ENCODE measurements at places on chromosomes 11 and 22. TPM values are rescaled to one million over a fixed set of nuclear protein-coding genes. Genes with fewer than 3 reads are reported as not detected.

DNA sequence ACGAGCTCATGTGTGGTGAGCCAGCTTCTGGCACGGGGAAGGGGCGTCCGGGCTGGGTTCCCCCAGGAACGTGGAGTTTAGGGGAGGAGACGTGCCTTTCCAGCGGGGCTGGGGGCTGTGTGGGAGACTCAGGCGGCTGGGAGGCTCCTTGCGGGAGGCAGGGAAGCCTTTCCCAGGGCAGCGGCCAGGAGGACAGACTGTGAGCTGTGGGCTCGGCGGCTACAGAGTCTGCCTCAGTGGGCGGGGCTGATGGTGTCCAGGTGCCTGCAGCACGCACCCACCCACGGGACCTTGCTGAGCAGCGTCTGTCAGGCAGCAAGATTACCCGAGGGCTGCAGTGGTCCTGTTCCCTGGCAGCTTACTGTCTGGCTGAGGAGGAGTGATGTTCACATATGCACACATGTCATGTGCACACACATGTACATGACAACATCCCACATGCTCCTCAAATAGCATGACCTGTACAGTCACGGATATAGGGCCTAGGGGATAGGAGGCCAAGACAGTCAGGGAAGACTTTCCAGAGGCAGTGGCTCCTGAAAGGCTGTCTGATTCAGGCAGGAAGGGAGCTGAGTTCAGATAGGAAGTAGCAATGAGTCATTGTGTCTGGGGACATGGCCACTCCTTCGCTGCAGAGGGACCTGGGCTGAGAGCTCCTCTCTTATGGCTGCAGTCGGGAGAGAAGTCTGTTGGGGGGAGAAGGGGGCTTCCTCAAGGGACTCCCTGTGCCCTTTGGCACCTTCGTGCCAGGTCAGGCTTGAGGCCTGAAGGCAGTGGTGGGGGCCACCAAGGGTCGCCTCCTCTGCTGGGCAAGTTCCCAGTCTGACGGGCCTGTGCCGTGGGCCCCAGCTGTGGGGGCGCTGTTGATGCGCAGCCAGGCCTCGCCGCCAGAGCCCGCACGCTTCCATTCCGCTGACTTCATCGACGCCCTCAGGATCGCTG, 23.3 kb upstream of the PPP6R3 start:
- DNase-seq, result peak; percentile 57

OR4D5 gene
- total RNA-seq, result not detected

GRCh38 chr22:27761000-27761399, 40.6 kb downstream of the MN1 start:
- no peak for DNase-seq

DNA sequence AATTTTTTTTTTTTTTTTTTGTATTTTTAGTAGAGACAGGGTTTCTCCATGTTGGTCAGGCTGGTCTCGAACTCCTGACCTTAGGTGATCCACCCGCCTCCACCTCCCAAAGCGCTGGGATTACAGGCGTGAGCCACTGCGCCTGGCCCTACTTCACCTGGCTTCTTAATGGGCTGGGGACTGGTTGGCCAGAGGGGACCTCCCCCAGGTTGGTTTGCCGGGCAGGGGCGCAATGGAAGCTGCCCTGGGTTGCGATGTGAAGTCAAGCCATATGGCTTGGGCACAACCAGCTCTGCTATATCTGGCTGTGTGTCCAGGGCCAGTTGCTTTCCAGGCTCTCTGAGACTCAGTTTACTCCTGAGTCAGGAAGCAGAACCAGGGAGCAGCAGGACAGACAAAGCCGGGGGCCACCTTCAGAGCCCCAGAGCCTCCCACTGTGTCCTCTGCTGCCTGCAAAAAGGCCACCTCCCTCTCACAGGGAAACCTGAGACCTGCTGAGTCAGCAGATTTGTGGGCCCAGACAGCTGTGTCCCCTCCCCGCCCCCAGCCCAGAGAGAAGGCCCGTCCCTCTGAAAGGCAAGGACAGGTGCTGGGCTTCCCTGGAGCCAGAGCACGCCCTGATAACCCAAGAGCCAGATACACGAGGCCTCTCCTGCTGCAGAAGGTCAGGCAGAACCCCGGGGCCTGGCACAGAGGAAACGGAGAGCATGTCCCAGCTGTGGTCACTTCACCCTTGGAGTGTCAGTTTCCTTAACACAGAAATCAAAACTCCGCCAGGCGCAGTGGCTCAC, 29.2 kb upstream of the DAGLA start:
- peak; percentile 86 for DNase-seq

DNA sequence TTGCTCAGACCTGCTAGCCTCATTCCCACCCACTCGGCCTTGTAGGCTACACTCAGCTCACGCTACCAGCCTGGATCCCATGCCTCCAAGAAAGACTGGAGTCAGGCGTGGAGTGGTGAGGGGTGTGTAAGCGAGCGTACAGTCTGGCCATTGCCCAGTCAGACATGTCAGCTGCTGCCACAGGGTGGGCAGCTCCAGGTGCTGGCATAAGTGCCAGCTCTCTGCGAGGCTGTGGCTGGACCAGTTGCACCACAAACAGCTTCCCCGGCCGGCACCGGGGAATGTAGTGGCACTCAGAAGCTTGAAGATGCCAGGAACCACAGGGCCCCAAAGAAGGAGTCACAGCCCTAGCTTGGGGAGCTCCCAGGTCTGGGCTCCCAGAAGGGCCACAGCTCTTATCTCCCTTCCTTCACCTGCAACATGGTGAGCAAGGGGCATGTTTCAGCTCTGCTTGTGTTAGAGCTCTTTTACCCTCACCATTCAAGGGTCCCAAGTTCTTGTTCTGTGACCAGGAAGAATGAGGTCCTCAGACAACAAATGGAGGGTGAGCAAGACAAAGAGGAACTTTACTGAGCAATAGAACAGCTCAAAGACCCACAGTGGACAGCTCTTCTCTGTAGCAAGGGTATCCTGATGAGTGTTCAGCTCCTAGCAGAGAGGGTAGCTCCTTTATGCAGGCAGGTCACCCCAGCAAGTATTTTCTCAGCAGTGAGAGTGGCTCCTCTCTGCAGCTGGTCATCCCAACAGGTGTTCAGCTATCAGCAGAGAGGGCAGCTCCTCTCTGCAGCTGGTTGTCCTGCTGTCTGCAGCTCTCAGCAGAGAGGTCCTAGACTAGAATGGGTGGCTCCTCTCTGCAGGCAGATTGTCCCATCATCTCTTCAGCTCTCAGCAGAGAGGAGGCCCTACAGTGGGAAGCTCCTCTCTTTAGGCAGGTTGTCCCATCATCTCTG, 6.0 kb downstream of the SBF2 start:
- DNase-seq, result no peak

HBB gene
- not detected for total RNA-seq

DNA sequence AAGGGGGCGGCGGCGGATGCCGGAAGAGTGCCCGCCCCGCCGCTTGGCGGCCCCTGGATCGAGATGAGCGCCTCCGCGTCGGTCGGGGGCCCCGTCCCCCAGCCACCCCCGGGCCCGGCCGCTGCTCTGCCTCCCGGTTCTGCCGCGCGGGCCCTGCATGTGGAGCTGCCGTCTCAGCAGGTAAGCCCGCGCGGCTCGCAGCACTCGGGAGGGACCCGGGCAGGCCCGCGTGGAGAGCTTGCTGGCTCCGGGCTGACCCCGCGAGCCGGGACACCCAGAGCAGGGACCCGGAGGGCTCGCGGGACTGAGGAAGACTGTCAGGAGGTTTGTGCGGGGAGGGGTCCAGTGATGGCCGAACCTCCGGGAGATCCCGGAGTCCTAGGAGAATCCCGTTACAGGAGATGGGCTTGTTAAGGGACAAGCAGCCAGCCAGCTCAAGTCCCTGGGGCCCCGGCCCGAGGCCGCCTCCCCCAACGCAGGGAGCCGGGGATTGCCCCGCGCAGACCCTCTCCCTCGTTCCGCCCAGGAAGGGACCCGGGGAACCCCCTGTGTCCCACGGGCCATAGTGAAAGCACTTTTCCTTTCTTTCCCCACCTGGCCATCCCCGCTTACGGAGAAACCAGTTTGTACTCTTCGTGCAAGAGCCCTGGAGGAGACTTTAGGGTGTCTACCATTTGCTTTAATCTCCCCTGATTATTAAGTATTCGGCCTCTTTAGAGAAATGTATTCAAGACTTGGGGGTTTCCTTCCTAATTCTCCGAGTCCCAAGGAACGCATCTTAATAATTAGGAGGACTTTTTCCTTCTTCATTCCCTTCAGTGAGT, 547 bp downstream of the UVRAG start:
- peak; percentile 79 for DNase-seq

CDC42EP1 gene
- 13.3 TPM for total RNA-seq

DNA sequence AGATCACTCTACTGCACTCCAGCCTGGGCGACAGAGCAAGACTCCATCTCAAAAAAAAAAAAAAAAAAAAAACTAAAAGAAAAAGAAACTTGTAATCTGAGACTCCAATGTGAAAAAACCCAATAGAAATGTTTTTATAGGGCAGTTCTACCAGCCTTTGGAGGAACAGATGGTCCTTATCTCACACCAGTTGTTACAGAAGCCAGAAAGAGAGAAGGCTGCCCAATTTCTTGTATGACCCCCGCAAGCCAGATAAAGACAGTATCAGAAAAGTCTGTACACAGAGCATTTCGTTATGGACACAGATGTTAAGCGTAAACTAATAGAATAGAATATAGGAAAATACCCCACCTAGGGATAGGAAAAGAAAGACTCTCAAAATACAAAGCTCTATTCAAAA, 11.3 kb upstream of the TSGA10IP start:
- DNase-seq, result no peak

GRCh38 chr11:13629779-13630178, 38.7 kb upstream of the FAR1 start:
- no peak for DNase-seq

- DNase-seq, result no peak
Measured at GRCh38 chr11:69158301-69159149, 2.8 kb downstream of the SMIM38 start.

VPREB1 gene
- total RNA-seq, result not detected

GRCh38 chr11:98734686-98735085, 286.1 kb upstream of the CNTN5 start:
- no peak for DNase-seq

GRCh38 chr11:12361682-12362081, 15.7 kb upstream of the PARVA start:
- DNase-seq, result no peak

GRAMD4 gene
- 17.1 TPM for total RNA-seq

- peak; percentile 12 for DNase-seq
Measured at GRCh38 chr22:19044381-19044780, 77.8 kb downstream of the DGCR2 start.

GRCh38 chr11:9962722-9963121, 298.8 kb downstream of the SWAP70 start:
- DNase-seq, result no peak

DNA sequence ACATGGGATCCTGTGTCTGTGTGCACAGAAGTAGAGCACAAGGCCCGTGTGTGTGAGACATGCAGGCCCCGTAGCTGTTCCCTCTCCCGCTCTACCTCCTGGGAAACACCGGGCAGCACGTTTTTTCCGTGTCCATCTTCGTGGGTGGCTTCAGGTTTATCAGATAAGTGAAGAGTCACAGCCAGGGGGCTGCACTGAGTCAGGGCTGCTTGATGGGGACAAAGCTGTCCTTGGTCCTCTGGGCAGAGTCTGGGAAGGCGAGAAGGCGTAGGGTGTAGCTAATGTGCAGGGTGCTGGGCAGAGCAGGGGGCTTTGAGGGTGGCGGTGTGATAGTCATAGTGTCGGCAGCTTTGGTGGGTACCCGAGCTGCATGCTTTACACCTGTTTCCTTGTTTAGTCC, 23.7 kb downstream of the INCENP start:
- no peak for DNase-seq

DNA sequence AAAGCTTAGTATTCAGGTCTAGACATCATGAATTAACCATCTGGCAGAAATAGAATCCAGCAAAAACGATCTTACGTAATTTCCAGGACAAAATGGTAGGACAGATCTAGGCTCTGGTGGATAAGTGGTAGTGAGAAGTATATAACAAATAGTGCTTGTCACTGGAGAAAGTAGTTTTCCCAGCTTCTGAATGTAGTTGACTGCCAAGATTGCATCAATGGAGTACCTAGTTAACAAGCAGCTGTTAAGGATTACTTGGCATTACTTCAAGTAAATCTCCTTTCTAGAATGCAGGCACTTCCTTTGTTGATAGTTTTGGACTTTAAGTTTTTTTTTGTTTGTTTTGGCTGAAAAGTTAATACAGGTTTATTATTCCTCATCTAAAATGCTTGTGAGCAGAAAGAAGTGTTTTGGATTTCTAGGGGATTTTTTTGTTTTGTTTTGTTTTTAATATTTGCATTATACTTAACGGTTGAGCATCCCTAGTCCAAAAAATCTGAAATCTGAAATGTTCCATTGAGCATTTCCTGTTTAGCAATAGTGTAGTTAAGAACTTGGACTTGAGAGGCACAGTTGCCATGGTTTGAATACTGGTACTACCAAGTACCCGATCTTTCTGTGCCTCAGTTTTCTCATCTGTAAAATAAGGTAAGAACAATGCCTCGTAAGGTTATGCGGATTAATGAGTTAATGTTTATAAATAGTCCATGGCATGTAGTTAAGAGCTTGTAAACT, 20.3 kb downstream of the FAM118B start:
- no peak for DNase-seq

DNA sequence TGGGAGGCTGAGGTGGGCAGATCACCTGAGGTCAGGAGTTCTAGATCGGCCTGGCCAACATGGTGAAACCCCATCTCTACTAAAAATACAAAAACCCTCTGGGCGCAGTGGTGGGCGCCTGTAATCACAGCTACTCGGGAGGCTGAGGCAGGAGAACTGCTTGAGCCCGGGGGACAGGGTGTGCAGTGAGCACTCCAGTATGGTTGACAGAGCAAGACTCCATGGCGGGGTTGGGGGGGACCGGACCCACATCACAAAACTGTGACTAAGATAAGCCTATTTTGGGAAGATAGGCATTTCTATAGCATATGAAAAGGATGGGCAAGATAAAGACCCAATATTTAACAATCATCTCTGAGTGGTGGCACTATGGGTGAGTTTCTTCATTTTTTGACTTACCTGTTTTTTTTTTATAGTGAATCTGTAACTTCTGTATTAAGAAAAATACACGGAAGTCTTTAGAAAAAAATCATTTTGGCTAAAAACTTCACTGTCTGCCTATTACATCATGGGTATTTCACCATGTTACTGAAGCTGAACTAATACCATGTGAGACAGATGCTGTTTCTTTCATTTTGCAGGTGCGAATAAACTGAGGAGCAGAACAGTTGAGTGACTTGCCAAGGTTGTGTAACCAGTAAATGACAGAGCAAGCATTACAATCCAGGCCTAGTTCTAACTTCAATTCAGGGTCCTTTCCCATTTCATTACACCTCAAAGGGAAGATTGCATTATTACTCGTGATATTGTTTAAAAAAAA, 2.5 kb downstream of the CELF1 start:
- no peak for DNase-seq

TMEM45B gene
- total RNA-seq, result not detected

- no peak for DNase-seq
Measured at GRCh38 chr11:106424111-106424510, 346.6 kb downstream of the AASDHPPT start.

DNA sequence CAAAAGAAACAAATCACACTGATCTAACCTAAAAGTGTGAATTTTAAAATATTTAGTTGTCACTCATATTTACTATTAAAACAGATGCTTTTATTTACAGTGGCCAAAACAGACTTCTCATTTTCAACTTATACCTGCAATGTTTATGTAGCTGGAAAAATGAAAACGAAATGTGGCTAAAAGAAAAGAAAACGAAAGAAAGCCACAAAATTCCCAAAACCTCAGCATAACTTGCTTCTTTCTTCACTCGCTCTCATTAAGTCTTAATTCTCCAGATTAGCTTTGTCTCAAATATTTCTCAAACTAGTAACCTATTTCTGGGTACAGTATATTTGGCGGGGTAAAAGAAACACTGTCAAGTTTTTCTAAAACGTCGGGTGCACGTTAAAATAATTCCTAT, 693 bp downstream of the CSTF3 start:
- DNase-seq, result no peak

PSMD13 gene
- total RNA-seq, result 186 TPM

BIK gene
- total RNA-seq, result 2.1 TPM

GRCh38 chr11:134730101-134730500, 318.1 kb upstream of the B3GAT1 start:
- no peak for DNase-seq
